WTC11 (cell line): ENCODE measurements at places on chromosomes 4 and X.

DNA sequence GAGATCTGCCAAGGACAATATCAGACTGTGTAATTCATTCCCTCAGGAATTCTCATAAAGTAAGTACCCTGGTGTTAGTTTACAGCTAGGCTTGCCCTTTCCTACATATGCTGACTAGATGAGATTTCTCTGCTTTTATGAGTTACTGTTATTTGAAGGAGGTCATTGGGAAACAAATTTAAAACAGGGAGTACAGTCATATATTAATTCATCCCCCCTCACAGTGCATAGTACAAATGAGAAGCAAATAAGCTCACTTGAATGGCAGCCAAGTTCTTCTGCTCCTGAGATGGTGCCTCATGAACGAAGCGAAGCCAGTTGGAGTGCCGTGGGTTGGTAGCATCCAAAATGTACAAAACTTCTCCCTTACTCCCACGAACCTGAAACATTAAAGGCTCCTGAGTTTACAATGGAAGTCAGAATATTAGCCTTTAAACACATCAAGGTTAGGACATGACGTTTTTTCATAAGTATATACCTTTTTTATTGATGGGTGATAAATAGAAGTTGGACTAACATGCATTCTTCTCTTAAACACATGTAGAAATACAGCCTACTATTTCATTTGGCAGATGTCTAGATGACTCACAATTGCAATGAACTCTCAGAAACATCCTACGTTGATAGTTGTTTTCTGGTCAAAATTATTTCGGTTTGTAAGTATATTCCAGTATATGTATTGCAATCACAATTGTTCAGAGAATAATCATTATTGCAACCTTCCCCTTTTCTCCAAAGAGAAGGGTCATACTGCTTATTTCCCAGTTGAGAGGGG lies 69.2 kb downstream of the PRDM5 start:
- no peak for DNase-seq

- DNase-seq: no peak
These were observed 39.9 kb downstream of the CCKAR start for GRCh38 chr4:26450418-26450817.

DNA sequence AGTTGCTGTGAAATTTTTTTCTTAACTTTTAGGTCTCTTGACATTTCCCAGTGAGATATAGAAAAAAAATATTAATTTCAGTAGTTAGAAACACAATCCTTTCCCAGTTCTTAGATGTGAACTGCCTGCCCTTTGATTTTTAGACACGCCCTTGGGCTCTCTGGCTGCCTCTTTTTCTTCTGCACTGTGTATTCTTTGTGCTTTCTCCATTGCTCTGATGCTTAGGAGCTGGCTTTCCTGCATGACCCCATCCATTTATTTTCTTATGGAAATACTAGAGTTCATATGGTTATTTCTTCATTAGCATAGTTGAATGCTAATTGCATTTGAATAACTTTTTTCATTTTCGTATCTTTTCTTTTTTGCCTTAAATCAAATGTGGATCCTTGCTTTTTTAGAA lies 224.9 kb upstream of the SMIM31 start:
- DNase-seq: no peak

DNA sequence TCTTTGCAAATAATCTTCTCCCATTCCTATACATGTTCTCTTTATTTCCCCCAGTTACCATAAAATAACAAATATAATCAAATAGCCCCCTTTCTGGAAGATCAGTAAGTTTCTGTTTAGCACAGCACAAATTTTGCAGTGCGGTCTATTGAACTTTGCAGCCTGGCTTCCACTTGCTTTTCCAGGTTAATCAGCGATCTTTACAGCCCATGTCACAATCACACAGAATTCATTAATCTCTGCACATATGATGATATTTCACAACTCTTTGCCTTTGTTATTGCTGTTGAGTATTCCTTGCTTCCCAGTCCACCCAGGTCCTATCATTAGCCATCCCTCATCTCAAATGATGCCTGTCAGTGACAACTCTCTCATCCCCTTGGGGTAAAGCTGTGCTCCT lies 2358.0 kb downstream of the PCDH7 start:
- DNase-seq: no peak

DNA sequence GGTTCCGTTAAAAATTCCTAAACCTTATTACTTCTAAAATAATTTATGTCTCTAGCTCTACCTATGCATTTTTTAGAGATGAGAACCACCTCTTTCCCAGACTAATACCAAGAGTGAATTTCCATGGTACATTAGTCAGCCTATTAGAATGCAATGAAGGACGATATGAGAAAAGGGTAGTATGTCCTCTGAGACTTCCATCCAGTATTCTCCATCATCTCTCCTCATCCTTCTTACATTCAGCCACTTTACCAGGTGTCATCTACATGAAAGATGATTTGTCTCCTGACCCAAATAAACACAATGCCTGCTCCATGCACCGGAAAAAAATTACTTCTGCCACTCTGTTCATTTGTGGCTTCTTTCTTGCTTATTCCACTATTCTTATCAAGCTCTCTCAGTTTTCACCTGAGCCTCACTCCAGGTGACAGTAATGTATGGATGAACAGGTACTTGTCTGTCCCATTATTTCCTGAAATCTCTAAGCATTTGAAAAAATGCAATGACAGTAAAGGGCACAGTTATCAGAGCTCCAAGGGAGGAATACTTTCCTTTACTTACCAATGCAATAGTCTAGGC lies 97.9 kb downstream of the MAB21L2 start:
- no peak for DNase-seq

GRCh38 chr4:15692602-15693001 lies 10.3 kb upstream of the BST1 start:
- DNase-seq: no peak

DNA sequence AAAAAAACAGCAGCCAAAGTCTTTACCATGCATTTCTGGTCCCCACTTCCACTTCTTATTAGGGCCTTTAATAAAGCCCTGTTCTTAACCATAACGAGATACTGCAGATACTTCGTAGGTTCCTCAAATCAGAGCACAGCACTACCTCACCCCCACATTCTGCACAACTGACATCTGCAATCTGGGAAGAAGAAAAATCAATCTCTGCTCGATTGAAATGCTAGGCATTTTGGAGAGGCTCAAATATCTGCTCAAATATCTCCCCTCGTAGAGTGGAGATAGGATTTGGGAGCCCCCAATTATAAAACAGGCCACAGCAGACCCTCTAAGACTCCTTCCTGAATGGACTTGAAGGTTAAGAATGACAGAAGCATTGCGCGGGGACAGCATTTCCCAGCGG lies 40.3 kb upstream of the CENPU start:
- no peak for DNase-seq

GRCh38 chr4:120034913-120035312 lies 31.7 kb downstream of the MAD2L1 start:
- DNase-seq: no peak

DNA sequence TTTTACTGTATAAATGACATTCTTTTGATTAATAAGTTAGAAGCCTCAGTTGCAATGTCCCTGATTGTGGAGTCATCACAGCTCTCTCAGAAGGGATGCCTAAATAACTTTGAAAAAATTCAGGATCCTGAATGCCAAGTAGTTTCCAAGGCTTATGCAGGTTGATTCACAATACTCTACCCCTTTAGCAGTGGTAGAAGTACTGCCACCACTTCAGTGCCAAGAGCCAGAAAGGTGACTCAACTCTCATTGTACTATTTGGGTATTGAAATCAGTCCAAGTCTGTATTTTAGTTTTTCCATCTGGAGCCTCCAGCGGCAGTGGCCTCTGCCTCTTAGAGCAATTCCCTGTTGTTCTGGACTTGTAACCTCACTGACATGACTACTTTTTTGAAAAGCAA lies 320.1 kb upstream of the NDST4 start:
- DNase-seq: no peak

- DNase-seq: no peak
These were observed 217.7 kb upstream of the INTU start for GRCh38 chr4:127414951-127415606.

GRCh38 chr4:47498899-47499298 lies 13.8 kb downstream of the ATP10D start:
- DNase-seq: no peak

- DNase-seq: no peak
These were observed 110.8 kb upstream of the AFF2 start for GRCh38 chrX:148389629-148390028.

DNA sequence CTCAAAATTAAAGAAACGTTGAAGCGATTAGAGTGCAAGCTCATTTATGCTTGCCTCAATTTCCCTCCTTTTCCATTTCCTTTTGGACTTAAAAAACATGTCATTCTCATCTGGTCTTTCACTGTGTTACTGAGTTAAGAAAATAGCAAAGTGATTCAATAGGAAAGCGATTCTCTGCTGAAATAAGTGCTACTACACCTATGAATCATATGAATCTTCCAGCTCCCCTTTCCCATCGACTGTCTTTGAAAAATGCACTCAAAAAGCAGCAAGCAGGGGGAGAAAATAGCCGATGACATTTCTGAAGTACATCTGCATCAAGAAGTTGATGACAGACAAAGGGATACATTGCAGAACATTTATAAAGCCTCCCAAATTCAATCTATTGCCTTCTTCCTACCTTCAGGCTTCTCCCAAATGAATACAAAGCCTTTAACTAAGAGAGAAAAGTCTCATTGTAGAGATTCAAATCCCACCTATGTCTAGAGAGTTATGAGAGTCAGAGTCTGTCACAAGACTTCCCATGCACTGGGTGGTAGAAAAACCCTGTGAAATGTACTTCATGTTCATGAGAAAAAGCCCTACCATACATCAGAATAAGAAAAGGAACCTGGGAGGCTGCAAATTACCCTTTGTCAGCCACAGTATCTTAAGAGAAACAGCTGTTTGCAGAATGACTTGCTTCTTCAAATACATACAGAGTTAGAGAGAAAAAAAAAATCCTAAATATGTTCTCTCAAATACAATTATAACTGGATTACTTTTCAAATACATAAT lies 78.9 kb downstream of the MBNL3 start:
- no peak for DNase-seq

DNA sequence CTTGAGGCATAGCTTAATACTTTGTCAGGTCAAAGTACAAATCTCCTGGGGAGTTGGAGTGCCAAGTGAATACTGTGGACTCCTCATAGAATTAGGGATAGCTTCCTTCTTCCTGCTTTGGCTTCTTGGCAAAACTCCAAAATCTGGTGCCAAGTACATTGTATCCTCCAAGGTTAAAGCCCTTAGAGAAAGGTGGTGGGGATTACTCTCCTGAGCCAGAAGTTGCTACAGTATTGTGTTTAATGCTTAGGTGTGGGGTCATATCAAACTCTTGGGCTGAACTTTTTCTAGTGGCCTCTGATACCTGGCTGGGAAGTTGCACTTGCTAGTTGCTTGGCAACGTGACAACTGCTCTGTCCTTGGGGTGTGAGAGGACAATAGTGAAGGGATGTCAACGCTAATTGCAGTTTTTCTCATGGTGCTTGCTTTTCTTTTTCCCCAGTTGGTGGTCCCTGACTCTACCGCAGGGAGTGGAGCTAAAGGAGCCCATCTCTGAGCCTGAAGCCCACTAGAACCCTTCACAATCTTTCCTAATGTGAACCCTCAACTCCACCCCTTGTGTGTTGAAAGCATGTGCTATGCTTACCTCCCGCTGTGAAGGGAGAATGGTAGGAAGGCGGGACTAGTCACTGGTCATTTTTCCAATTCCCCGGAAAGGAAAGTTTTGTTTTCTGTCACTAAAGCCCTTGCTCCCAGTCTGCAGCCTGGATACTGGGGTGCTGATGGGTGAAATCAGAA lies 35.5 kb downstream of the DLG3 start:
- no peak for DNase-seq
